NCI-H526 treated with DMSO at 0.1 percent for 48 hours (cell line): ENCODE measurements at places on chromosomes 1 and 21.

GRCh38 chr1:92883297-92883696 is 51.5 kb downstream of the RPL5 start:
- DNase-seq = no peak

GRCh38 chr1:38872401-38873026 is 634 bp downstream of the MYCBP start:
- no peak for DNase-seq

DNA sequence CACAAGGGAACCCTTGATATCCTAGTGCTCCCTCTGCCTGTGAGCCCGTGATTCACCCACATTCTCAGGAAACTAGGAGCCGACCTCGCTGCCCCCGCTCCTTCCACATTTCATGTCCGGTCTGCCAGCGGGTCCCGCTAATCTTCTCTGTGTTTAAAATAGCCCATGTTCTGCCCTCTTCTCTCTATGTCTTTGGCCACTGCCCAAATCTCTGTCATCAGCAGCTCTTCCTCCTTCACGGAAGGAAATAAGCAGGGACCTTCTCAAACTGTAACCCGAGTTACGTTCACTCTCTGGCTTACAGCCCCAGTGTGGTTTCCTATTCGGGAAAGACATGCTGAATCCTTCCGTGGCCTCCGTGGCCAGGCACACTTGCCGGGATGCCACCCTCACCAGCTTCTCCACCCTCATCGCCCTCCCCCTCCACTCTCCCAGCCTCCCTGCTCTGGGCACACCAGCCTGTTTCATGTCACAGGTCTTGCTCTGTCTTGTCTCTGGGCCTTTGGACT is 21.1 kb upstream of the UBXN10 start:
- no peak for DNase-seq

GRCh38 chr1:53409695-53410094 is 49.5 kb upstream of the DMRTB1 start:
- DNase-seq = no peak

- no peak for DNase-seq
Observed at GRCh38 chr1:235652364-235652763, 2.8 kb upstream of the GNG4 start.

- no peak for DNase-seq
Observed at GRCh38 chr1:42002220-42002619, 83.5 kb upstream of the HIVEP3 start.

DNA sequence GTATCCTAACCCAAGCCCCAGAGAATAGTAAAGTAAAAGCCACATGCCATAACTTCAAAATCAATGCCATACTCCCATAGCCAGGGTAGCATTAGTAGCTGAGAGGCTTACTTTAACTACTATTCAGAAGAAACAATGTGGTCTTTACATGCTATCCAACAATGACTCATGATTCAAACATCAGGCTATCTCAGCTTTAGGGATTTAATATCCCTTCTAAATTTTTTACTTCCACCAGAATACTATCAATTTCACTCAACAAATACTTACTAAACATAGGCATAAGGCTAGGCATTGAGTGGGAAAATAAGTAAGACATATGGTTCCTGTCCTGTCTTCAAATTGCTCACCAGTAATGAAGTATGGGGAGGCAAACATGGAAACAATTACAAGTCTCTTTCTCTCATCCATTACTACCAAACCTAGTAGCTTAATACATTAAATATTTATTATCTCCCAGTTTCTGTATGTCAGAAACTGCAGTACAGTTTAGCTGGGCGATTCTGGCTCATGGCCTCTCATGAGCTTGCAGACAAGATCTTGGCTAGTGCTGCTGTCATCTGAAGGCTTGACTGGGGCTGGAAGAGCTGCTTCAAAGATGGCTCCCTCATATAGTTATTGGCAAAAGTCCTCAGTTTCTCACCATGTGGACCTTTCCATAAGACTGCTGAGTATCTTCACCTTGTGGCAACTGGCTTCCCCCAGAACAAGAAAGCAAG is 30.7 kb downstream of the EVI5 start:
- no peak for DNase-seq

- DNase-seq = no peak
Observed at GRCh38 chr1:40755067-40755466, 28.5 kb upstream of the KCNQ4 start.

- no peak for DNase-seq
Observed at GRCh38 chr1:168340781-168341482, 60.3 kb downstream of the TBX19 start.

DNA sequence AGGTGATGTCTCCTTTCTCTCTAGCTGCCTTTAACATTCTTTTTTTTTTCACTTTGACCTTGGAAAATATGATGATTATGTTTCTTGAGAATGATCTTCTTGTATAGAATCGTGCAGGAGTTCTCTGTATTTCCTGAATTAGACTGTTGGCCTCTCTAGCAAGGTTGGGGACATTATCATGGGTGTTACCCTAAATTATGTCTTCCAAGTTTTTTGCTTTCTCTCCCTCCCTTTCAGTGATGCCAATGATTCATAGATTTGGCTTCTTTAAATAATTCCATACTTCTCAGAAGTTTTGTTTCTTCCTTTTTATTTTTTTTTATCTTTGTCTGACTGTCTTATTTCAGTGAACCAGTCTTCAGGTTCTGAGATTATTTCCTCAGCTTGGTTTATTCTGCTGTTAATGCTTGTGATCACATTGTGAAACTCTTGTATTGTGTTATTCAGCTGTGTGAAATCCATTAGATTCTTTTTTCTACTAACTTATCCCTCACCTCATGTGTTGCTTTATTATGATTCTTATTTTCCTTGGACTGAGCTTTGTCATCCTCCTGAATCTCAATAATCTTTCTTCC is 268.4 kb upstream of the NRIP1 start:
- DNase-seq = no peak

DNA sequence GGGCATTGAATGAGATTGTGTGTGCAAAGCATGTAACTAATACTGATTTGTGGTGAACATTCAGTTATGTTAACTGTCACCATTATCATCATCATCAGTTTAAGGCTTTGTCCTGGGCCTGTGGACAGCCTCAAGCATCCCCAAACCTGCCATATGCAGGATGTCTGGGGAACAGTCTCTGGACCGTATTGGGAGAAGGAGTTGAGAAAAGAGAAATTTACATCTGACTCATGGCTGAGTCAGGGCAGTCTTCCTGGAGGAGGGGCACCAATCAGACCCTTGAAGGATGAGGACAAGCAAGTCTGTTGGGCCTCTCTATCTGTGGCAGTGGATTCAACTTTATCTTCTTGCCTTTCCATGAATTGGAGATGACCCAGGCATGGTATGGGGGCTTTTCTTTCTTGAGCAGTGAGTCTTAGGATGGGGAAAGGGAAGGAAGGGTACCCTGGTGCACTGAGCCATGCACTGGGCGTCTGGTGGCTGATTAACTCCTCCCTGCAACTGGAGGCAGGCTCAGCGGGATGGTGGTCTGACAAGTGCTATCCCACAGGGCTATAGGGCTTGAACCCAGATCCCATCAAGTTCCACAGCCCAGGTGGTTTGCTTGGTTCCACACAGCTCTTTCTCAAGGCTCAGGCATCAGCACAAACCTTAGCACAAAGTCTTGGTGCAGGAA is 2.9 kb downstream of the PADI3 start:
- DNase-seq = no peak

DNA sequence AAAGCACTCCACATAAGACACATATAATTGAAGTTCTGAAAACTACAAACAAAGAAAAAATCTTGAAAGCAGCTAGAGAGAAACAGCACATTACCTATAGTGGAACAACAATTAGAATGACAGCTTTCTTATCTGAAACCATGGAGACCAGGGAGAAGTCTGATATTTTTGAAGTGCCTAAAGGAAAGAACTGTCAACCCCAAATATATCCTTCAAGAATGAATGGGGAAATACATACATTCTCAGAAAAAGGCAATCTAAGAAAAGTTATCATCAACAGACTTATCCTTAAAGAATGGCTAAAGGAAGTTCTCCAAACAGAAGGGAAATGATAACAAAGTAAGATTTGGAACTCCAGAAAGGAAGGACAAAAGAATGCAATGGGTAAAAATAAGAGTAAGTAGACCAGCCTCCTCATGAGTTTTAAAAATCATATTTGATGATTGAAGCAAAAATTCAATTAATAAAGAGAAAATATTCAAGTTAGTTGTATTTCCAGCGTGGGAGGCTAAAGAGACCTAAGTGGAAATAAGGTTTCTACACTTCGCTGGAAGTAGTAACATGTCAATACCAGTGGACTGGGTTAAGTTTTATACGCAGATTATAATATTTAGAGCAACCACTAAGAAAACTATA is 170.8 kb upstream of the SAMSN1 start:
- DNase-seq = no peak

- peak; percentile 68 for DNase-seq
Observed at GRCh38 chr1:160032165-160032820, 503 bp upstream of the PIGM start.

GRCh38 chr1:221766210-221766609 is 24.3 kb upstream of the DUSP10 start:
- no peak for DNase-seq

- no peak for DNase-seq
Observed at GRCh38 chr1:91764471-91765115, 121.4 kb downstream of the TGFBR3 start.

- DNase-seq = no peak
Observed at GRCh38 chr1:232529747-232530146, 100.2 kb downstream of the SIPA1L2 start.

DNA sequence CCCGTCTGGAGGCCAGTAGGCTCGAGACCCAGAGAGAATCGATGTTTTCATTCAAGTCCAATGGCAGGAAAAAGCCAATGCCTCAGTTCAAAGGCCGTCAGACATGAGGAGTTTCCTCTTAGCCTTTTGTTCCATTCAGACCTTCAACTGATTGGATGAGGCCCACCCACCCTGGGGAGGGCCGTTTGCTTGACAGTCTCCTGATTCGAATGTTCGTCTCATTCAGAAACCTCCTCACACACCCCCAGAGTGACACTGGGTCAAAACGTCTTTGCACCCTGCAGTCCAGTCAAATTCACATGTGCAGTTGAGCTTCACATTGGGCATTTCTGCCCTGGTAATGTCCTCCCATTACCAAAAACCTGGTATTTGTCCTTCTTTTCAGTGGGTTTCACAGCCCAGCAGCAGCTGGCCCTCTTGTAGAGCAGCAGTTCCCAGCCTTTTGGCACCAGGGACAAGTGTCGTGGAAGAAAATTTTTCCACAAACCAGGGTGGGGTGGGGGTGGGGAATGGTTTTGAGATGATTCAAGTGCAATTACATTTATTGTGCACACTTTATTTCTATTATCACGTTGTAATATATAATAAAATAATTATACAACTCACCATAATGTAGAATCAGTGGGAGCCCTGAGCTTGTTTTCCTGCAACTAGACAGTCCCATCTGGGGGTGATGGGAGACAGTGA is 40.1 kb downstream of the RSPH1 start:
- no peak for DNase-seq

- no peak for DNase-seq
Observed at GRCh38 chr1:198176179-198176578, 19.4 kb downstream of the NEK7 start.

GRCh38 chr1:221644663-221645258 is 97.1 kb downstream of the DUSP10 start:
- no peak for DNase-seq

DNA sequence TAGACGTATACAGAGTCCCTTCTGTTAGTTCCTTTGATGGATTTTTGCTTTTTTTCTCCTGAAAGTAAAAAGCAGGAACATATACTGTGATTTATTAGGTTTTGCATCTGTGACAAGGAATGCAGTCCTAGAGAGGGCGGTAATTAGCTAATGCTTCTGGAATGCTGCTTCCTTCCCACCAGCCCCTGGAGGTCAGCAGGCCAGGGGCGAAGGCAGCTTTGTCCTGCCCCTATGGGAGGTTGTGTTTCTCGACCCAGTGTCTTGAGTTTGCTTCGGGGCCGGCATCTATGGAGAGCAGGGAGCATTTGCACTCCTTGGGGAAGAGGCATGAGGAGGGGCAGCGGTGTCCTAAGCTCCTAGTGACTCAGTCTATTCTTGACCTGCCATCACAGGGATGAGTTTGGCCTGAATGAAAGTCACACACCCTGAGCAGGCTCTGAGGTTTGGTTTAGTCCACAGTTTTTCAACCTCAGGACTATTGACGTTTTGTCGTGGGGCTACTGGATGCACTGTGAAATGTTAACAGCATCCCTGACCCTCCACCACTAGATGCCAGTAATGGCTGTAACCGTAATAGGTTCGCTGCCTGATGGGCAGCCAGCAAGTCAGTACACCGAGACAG is 85.0 kb upstream of the KCNJ15 start:
- DNase-seq = no peak

GRCh38 chr1:33056426-33056825 is 19.7 kb upstream of the AK2 start:
- DNase-seq = no peak

DNA sequence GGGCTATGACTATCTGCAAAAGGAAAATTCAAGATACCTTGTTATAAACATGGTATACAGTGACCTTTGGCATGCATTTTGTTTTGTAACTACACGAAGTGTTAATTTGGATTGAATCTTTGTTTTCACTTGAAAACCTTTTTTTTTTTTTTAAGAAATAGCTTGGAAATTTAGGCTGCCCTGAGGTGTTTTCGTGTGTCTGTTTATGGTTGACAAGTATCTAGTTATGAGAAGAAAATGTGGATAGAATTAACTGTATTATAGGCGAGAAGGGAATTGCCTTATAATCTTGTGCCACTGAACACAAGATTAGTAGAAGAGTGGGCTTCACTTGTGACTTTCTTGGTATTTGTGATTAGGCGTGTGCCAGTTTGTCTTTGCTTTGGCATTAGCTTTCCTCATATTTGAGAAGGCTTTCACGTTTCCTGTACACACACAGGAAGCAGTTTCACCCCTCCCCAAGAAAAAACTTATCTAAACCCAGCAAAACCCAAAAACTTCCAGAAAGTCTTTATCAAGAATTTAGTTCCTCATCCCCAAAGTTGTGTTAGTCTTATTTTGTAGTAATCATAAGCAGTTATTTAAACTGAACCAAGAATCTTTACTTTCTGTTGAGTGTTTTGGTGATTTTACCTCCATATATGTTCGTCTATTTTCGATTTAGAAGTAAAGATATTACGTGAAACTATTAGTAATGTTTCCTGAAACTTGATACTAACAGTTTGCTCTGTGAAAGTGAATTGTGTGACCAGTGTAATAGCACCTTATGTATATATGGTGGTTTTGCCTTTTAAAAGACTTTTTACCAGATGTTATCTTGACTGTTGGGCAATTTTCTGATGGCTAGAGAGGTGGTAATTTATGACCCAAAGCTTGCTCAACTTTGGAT is 3.8 kb downstream of the DYRK1A start:
- DNase-seq = no peak

- no peak for DNase-seq
Observed at GRCh38 chr1:2427051-2427450, 14.7 kb upstream of the PEX10 start.

- peak; percentile 87 for DNase-seq
Observed at GRCh38 chr1:34188418-34188817, 11.7 kb downstream of the C1orf94 start.

DNA sequence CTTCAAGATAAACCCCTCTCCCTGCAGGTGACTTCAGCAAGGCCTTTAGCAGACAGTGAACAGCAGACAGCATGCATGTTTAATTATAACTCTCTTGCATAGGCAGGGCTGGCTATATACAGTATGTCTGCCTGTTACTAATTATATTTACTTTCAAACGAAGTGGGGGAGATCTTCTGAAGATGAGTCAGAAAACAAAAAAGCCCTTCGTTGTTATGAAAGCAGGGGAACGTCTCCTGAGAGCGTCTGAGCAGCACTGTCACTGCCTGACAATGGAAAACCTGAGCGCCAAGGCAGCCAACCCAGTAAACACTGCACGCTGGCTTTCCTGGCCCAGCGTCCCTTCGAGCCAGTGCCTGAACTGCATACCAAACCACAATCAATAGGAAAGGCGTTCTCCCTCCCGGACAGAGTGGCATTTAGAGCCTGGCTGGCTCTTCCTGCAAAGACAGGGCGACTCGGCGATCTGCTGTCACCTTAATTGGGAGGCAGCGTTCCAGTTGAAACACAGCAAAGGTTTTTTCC is 54.1 kb downstream of the TOMM20 start:
- DNase-seq = peak; percentile 23
